ENCODE measurements at places on chromosomes 5 and 9.
A peak's percentile ranks its signal among the peaks of the same experiment; 100 is the strongest.

DNA sequence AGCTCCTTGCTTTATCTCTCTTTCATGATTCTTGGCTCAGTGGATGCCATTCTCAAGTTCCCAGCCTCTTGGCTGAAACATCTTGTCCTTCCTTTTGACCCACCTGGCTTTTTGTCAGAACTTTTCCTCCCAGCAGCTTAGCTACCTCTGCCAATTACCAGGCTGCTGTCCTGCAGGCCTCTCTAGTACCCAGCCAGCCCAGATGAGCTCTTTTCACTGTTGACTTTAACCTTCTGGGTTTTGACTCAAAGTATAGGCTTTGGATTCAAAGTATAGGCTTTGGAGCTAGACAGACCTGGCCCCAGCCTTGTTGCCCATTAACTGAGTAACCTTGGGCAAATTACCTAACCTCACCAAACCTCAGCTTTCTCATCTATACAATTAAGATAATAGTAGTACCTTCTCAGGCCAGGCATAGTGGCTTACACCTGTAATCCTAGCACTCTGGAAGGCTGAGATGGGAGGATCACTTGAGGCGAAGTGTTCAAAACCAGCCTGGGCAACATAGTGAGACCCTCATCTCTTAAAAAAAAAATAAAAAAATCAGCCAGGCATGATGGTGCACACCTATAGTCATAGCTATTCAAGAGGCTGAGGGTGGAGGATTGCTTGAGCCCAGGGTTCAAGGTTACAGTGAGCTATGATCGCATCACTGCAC lies 6.6 kb upstream of the TMEFF1 start:
- DNase-seq, result no peak

DNA sequence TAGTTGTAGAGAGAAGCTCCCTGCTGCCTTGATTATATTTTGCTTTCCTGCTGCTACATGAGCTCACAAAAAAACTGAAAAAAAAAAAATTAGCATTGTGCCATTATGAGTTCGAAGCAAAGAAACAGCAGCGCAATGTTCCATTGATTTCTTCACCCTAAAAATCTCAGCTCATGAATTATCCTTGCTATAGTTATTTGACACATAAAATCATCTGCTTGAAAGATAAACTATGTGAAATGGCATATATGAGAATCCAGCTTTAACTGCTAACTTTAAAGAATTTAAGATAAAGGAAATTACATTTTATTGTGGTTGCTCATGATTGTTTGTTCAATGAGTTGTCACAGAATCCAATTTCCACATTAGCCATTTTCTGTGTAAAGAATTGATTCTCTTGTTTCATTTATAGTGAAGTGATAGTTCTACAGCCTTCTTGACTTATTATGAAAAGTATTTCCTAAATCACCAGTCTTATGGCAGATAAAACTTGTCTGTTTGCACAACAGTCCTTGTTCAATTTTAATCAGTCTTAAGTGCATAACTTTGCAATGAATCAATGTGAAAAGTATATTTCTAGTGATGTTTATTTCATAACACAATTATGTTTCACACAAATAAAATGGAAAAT lies 1275.0 kb upstream of the CDH9 start:
- no peak for DNase-seq

GRCh38 chr9:114385397-114386181 lies 2.2 kb downstream of the AKNA start:
- DNase-seq, result peak; percentile 87

DNA sequence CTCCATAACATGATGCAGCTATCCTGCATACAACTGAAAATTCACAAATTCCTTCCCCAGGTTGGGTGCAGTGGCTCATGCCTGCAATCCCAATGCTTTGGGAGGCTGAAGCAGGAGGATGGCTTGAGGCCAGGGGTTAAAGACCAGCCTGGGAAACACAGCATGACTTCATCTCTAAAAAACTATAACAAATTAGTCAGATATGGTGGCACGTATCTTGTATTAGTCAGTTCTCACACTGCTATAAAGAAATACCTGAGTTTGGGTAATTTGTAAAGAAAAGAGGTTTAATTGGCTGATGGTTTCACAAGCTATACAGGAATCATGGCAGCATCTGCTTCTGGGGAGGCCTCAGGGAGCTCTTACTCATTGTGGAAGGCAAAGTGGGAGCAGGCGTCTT lies 56.4 kb upstream of the DAPK1 start:
- no peak for DNase-seq

DNA sequence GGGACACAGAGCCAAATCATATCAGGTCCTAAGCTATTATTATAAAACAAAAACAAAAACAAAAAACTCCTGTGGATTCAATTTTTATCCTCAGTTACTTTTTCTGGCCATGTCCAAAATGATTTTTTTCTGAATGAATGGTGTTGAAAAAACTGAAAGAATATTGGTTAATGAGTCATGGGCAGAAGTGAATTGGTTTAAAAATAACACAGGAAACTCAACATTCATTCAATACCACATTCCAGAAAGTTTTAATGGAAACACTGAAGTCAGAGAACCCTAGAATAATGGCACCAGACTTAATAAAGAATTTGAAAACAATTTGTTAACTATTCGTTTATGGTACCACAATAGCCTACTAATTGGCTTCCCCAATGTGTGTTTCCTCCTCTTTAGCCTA lies 102.4 kb upstream of the CDH9 start:
- no peak for DNase-seq

GRCh38 chr9:106869028-106869427 lies 6.1 kb downstream of the ZNF462 start:
- no peak for DNase-seq

- DNase-seq, result no peak
These were observed 24.5 kb downstream of the GLRX start for GRCh38 chr5:95798048-95798447.

- DNase-seq, result no peak
These were observed 192.6 kb upstream of the IL12B start for GRCh38 chr5:159522841-159523240.

DNA sequence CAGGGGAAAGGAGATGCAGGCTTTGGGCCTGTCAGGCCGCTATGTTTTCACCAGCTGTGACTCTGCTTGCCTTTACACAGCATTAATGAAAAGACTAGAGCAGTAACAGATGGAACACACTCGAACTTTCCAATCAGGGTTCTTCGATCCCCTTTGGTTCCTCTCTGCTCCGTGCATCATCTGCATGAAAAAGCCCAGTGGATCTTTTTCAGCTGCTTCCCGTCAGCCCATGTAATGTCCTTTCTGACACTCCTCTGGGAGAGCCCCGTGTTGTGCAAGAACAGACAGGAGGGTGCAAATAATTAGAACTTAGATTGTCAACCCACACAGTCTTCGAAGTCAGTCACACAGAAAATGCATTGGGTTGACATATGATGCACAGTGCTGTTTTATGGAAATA lies 448.9 kb upstream of the ZNF462 start:
- no peak for DNase-seq

DNA sequence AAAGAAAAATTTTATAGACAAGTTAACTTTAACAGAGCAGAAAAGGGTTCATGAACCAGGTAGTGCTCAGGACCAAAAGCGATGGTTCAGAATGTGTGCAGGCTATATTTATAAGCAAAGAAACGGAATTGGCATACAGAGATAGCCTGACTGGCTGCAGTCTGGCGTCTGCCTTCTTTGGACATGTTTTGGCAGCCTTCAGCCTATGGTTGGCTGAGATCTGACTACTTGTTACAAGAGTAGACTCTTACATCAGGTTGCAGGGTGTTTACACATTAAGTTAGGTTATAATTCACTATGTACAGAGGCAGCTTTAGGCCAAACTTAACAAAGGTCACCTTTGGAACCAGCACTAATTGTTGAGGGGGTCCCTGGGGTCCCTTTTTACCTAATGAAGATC lies 7.0 kb downstream of the NOP16 start:
- no peak for DNase-seq

DNA sequence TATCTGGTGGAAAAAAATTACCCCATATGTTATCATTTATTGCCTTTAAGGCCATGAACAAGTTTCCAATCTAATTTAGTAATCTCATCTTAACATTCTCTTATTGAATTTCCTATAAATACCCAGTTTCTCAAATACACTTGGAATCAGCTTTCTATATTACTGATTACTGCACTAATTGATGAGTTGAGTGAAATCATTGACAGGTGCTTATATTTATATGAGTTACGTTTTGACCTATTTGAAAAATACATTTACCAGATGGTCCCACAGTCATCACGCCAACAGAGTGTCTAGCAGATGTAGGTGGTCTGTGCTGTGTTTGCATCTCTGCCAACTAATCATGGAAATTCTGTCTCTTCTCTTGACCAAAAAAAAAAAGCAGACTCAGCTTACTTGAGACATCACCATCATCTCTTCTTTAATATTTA lies 307.3 kb upstream of the NREP start:
- DNase-seq, result no peak

GRCh38 chr5:1470762-1471211 lies 25.5 kb upstream of the SLC6A3 start:
- no peak for DNase-seq

GRCh38 chr5:66702426-66702825 lies 106.2 kb downstream of the MAST4 start:
- DNase-seq, result no peak

- no peak for DNase-seq
These were observed 46.2 kb upstream of the HAND1 start for GRCh38 chr5:154524181-154524580.

DNA sequence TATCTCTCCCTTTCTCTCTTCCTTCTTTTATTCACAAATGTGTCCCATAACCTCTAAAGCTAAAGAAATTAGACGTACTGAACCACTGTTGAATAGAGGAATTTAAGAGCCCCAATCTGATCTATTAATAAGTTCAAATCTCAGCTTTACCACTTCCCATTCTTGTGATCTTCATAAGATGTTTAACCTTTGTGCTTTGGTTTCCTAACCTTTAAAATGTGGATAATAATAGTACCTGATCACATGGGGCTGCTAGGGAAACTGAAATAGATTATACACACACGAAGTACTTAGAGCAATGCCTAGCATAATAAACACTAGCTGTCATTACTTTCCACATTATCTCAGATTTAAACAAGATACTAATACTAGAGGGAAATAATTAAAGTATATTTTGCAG lies 324.3 kb upstream of the SEMA6A start:
- no peak for DNase-seq

GRCh38 chr5:138177941-138178515 lies 402 bp downstream of the BRD8 start:
- no peak for DNase-seq

DNA sequence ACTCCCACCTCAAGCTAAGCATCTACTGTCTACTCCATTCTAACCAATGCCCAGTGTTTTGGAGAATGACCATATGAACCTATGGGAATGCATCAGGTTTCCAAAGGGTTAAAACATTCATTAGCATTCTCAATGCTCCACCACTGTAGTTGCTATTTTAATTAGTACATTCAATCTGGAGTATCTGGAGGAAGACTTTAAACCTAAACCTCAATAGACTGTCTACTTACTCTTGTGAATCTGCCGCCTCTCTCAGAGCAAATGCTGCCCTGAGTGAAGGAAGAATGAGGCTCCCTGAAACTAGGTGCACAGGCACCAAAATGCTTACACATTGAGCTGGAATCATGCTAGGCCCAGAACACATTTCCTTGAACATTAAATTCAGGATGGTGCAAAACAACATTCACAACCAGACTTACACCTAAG lies 2.0 kb downstream of the ENC1 start:
- no peak for DNase-seq

GRCh38 chr9:98220911-98221310 lies 28.5 kb upstream of the CORO2A start:
- DNase-seq, result no peak
